Mesothelial cell of epicardium (in vitro differentiated cells): ENCODE measurements at places on chromosomes 12 and 14. TPM values are rescaled to one million over a fixed set of nuclear protein-coding genes. Genes with fewer than 3 reads are reported as not detected.

Gene OR4M1
- total RNA-seq, result not detected in 3 replicates

Gene CLEC2D
- 20.7 to 21.8 TPM (median 21.7 TPM) in 3 replicates for total RNA-seq

Gene RNASE3
- total RNA-seq, result not detected in 3 replicates

Gene TBC1D30
- 2.8 to 3.7 TPM (median 3.1 TPM) in 3 replicates for total RNA-seq

Gene RNU6-7
- not detected in 3 replicates for total RNA-seq

Gene ERP27
- 55.2 to 60.4 TPM (median 58.1 TPM) in 3 replicates for total RNA-seq

Gene AMN1
- total RNA-seq, result 14.6 to 17.5 TPM (median 15.3 TPM) in 3 replicates

Gene CEP128
- 14.8 to 15.7 TPM (median 15.3 TPM) in 3 replicates for total RNA-seq

Gene ANGEL1
- 36.3 to 39.9 TPM (median 39.4 TPM) in 3 replicates for total RNA-seq

Gene RNASE1
- total RNA-seq, result 13.1 to 14.8 TPM (median 13.3 TPM) in 3 replicates

- DNase-seq, result no peak
Observed at GRCh38 chr12:2179953-2180736, 127.4 kb downstream of the CACNA1C start.

- DNase-seq, result no peak
Observed at GRCh38 chr12:76836633-76837032, 42.2 kb downstream of the CSRP2 start.

- DNase-seq, result peak; percentile 42
Observed at GRCh38 chr14:94485944-94486841, 10.2 kb upstream of the SERPINA9 start.

DNA sequence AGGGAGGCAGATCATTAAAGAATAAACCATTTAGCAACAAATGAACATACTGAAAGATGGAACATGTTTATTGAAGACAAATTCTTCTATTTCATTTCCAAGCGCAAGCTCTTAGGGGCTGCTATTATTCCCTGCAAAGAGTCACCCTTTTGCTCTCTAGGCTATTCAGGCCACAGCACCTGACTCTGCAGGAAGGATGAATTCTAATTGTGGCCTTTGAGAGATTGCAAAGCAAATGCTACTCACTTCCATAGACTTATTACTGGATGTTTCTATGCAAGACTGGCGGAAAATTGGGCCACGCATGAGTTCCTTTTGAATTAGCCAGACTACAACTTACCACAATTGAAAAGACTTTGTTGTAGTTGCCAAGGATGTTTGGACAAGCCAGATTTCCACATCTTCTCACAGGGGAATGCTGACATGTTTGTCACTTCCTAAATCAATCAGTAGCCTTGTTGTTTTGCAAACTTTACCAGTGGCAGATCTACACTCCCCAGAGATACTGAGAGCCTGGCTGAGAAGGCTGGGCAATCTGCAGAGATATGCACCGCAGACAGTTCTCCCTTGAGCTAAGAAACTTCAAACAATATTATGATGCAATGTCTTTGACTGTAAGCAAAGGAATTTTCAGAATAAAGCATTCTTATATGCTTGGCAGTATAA, 334.3 kb upstream of the SYT1 start:
- no peak for DNase-seq

- DNase-seq, result peak; percentile 68
Observed at GRCh38 chr12:76084863-76085519, 506 bp upstream of the NAP1L1 start.

- peak; percentile 53 for DNase-seq
Observed at GRCh38 chr14:100159094-100159864, at the start of gene DEGS2. TSS of gene DEGS2 (minus strand) at chr14:100159645. CDS start at chr14:100159587, 58 bp downstream.

DNA sequence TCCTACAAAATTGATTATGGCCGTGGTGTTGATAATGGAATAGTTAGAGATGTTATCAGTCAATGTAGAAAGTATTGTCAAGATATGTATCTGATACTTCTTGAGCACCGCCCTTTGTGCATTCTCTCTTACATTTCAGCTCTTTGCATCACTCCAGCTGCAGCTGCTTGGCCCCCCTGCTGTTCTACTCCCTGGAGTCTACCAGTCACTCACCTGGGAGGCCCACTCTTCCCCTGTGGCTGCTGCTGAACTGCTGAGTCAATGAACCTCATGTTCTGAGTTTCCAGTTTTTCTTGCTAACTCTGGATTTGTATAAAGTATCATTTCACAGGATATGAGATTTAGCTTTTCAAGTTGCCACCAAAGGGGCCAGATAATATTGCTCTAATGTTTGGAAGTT, 312.8 kb upstream of the SLC16A7 start:
- no peak for DNase-seq

- no peak for DNase-seq
Observed at GRCh38 chr12:119372540-119372939, 38.0 kb downstream of the CCDC60 start.

DNA sequence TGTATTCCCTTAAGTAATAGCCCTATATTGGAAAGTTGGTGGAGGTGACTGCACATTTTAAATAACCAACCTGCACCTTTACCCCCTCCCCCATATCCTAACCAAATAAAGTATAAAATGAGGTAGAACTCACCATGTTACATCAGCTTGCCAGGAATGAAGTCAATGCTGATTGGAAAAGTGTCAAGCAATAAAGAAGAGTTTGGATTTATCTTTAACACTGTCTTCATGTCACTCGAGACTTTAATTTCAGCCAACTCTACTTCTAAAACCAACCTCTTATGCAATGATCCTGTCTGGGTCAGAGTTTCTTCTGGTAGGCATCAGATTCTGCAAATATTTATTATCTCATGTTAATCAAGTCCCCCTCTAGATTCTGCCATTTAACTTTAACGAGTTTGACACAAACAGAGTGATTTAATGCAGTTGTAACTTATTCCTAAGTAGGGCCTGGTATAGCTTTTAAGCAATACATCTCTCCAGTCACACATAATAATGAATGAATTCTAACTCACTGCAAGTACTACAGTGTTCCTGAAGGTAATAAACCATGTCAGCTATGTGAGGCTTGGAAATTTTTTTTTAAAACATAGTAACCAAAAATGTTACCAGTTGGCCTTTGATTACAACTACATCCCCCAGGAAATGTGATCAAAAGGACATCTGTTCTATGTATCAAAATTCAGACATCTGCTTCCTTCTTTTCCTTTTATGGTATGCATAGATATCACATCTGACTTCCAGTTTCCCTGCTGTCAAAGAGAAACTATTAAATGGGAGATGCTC, 98.7 kb downstream of the ERGIC2 start:
- DNase-seq, result no peak

GRCh38 chr12:50184261-50184660, 17.1 kb upstream of the CERS5 start:
- no peak for DNase-seq

DNA sequence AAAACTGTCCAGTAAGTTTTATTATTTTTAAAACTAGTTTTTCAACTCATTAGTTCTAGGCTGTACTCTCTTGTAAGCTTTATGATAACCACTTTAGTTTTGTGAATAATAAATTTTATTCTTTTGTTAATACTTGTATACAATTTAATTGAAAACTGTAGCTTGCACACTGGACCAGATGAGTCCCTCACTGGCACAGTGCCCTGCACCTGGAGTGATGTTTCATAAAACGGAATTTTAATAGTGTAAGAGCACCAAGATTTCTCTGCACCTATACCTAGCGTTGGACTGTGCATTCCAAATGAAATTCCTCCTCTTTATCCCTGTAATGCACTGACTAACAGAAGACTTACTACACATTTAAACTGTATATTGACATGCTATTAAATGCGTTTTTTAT, 80.8 kb downstream of the PRIMA1 start:
- no peak for DNase-seq

- no peak for DNase-seq
Observed at GRCh38 chr12:98253207-98254037, 262.0 kb upstream of the TMPO start.

- DNase-seq, result no peak
Observed at GRCh38 chr14:65424531-65424930, 12.0 kb downstream of the FUT8 start.

DNA sequence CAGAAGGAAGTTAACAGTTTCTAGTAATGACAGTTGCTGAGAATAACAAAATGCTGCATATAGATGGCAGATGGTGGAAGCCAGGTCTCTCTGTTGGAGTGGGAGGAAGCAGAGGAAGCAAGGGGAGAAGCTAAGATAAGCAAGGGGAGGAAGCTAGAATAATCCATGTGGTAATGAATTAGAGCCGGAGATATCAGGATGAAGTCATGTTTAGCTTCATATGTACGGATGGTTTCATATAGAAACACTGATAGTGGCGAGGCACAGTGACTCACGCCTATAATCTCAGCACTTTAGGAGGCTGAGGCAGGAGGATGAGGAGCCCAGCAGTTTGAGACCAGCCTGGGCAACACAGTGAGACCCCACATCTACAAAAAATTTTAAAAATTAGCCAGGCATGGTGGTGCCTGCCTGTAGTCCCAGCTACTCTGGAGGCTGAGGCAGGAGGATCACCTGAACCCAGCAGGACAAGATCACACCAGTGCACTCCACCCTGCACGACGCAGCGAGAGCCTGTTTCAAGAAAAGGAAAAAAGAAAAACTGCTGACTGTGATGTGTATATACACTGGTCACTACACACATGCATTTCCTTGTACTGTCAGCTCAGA, 49.2 kb downstream of the ANAPC7 start:
- no peak for DNase-seq

GRCh38 chr14:104372390-104373054, 207.0 kb upstream of the C14orf180 start:
- no peak for DNase-seq

GRCh38 chr12:112380663-112381405, 1.4 kb downstream of the HECTD4 start:
- DNase-seq, result no peak

GRCh38 chr14:28012629-28013415, 753.8 kb upstream of the FOXG1 start:
- DNase-seq, result no peak

DNA sequence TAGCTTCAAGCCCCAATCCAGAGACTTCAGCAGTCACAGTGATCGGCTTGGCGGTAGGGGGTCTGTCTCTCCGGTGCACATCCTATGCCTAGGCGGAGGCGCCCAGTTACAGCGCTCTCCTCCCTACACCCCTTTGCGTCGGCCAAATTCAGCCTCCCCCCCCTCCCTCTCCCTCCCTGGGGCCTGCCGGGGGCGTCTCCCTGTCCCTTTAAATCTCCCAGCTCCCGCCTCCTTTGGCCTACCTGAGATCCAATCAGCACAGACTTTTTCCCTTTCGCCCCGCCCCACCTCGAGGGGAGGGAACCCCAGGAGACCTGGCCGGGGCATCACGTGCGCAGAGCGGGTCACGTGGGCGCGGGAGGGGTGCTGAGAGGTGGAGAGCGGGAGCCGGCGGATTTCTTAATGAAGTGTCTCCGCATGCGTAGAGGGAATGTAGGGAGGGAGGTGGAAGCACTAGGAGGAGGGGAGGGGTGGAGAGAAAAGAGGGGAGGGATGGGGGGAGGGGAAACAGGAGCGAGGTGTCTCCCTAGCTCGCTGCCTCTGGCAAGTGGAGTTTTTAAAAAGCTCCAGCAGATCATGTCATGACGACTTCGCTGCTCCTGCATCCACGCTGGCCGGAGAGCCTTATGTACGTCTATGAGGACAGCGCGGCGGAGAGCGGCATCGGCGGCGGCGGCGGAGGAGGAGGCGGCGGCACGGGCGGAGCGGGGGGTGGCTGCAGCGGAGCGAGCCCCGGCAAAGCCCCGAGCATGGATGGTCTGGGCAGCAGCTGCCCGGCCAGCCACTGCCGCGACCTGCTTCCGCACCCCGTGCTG, at the start of gene HOXC13:
HOXC13 (plus strand) TSS at position 506 of the 815 bp plus-strand sequence; CDS start at position 582, 76 bp downstream.
- peak; percentile 86 for DNase-seq

GRCh38 chr12:78494911-78495310, 369.7 kb upstream of the SYT1 start:
- DNase-seq, result no peak

- no peak for DNase-seq
Observed at GRCh38 chr12:46260913-46261476, 7.8 kb downstream of the SLC38A1 start.

- DNase-seq, result no peak
Observed at GRCh38 chr14:73645248-73645610, 443 bp downstream of the DNAL1 start.

- no peak for DNase-seq
Observed at GRCh38 chr14:81509838-81510452, 23.7 kb downstream of the SEL1L start.

DNA sequence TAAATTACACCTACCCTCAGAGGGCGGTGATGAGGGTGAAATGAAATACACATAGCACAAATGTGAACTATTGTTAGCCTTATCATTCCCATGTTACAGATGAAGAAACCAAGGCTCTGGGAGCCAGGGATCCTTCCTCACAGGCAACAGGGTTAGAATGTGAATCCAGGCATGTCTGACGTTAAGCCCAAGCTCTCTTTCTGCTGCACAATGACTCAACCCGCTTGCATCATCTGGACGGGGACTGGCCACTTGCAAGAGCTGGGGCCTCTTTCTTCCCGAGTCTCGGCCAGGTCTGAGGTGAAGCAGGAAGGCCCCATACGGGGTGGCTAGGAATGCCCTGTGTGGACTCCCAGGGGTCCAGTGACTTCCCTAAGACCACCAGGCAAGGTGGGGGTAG, 105.2 kb downstream of the RBM19 start:
- DNase-seq, result no peak

- DNase-seq, result no peak
Observed at GRCh38 chr12:66603461-66603860, 75.4 kb downstream of the GRIP1 start.

DNA sequence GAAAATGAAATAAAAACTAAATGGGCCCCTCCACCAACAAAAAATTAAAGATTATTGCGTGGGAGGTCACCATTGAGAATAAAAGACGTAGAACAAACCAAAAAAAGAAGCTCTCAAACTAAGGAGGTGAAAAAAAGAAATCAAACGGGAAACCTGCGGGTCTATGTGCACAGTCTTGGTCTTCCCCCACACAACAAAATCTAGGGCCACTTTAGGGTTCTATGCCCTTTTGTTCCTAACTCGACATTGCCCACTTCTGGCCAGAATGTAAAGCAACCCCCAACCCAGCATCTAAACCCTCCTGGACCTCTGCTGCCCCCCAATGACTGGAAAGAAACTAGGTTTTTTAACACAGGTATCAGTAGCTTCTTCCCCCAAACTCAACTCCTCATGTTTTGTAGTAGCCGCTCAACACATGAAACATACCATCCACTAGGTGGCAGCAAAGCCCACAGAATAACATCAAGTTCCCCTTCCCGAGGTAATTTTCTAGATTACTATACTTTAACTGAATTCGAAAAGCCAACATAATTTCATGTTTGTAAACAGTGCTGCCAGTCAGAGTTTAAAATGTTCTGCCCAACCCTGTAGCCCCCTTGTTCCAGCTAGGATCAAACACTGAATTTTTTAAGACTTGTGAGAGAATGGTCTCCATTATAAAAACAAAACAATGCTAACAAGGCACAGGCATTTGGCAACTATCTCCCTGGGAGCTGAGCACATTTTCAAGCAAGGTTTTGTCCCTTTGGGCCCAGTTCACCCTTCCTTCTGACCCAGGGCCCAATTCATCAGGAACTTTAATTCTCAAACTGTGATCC, 18.7 kb downstream of the DAD1 start:
- DNase-seq, result peak; percentile 63

- DNase-seq, result no peak
Observed at GRCh38 chr14:30389134-30389876, 169.7 kb upstream of the G2E3 start.

GRCh38 chr14:65403231-65403630, 9.3 kb upstream of the FUT8 start:
- no peak for DNase-seq
